Motor neuron (in vitro differentiated cells): ENCODE measurements at places on chromosomes 5 and 9.

GRCh38 chr9:5326893-5327548, 12.7 kb downstream of the RLN1 start:
- no peak for ATAC-seq

DNA sequence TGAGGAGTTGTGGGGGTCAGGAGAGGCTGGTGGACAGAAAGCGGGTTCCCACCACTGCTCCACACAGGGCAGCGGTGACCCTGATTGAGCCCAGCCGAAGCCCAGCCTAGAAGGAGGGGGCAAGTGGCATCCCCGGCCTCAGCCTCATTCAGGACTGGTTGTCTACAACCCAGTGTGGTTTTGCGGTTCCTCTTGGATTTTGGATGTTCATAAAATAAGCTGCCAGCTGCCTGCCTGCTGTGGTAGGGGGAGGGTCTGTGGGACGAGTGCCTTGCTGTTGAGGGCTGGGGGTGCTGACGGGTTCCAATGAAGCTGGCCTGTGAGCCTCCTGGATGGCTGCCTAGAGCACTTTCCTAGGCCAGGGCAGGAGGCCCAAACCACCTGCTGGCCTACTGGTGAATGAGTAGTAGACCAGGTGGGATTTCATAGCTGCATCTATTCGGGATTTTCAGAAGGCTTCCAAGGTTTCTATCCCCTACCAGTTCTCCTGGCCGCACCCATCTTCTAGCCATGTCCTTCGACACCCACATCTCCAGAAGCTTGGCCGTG, 102.4 kb downstream of the NDFIP1 start:
- no peak for ATAC-seq

- no peak for ATAC-seq
These were observed 47.0 kb upstream of the HOMER1 start for GRCh38 chr5:79560771-79561524.

GRCh38 chr5:149083846-149084245, 21.0 kb upstream of the SH3TC2 start:
- no peak for ATAC-seq

DNA sequence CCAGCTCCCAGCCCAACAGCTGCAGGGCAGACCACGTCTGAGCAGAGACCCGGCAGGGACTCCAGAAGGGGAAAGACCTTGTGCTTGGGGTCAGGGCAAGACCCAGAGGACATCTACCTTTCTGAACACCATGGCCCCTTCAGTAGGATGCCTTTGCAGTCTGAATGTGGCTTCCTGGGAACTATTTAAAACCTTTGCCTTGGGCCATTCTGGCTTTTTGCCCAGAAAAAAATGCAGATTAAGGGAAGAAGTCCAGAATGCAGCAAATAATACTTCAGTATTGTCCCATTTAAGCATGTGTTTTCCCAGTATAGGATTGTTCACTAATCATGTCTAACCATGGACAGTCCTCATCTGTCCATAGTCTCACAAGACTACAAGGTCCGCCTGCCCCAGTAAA, 67.5 kb upstream of the ERCC6L2 start:
- ATAC-seq, result no peak
